ENCODE measurements at places on chromosomes 2 and 18.

DNA sequence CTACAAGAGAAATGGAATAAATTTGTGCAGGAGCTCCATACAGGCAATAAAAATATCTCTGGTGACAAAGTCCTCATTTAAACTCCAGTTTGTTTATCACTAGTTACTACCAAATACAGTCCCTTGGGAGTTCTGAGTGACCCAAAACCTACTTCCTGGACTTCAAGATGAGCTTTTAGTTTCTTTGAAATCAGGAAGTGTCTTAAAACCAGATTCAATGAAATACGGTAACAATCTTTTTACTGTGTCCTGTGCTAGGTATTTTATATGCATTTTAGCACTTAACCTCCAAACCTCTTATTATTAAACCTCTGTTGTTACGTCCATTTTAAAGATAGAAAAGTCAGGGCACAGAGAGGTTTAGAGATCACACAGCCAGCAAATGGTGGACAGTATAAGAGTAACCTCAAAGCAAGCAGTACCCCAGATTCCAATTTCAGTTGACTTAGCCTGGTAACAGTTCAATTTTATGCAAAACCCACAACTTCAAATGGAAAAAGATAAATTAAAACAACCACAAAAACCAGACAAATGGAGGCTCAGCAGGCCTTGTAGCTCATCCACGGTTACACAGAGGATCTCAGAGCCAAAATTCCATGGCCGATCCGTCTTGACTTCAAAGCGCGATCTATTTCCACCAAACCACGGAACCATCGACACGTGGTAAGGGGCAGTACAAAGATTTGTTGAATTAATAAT is 1.3 kb upstream of the KCMF1 start:
- DNase-seq: no peak

DNA sequence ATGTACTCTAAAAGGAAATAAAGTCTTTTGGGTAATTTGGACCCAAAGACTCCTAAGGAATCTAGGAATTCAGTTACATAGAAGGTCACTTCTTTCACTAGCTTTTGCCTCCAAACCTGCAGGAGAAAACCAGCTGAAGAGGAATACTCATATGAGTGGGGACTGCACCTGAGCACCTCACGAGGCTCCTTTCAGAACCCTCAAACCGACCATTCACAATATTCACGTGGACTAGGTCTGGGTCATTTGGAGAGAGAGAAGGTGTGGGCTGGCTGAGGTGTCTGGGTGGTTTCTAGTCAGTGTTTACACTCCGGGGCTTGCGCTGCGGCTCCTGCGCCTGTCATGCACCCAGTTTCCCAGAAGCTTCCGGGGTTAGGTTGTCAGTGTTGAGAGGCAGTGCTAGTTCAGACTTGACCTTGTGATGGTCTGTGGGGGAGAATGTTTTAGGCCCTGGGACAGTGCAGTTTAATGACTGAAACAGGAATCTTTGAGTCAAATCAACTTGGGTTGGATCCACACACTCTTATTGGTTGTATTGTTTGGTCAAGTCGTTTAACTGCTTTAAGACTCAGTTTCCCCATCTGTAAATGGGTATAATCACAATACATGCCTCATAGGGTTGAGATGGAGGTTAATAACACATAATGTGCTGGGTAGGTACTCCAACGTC is 78.4 kb downstream of the LIMS1 start:
- DNase-seq: peak; percentile 62

DNA sequence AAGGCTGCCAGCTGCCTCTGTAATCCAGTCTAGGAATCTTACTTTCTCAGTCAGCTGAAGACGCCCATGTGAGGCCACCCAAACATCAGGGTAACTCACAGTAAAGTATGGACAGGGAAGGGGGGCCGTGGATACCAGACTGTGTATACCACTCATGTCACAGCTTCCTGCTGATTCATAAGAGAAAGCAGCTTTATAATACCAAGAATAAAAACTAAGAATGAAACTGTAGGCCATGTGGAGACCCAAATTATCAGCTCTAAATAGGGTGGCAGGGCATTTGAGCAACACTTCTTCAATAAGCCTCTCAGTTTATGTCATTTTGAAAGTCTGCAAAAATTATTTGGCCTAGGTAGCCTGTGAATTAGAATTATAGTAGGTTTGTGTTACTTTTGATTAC is 115.0 kb upstream of the CDCA7 start:
- peak; percentile 4 for DNase-seq

DNA sequence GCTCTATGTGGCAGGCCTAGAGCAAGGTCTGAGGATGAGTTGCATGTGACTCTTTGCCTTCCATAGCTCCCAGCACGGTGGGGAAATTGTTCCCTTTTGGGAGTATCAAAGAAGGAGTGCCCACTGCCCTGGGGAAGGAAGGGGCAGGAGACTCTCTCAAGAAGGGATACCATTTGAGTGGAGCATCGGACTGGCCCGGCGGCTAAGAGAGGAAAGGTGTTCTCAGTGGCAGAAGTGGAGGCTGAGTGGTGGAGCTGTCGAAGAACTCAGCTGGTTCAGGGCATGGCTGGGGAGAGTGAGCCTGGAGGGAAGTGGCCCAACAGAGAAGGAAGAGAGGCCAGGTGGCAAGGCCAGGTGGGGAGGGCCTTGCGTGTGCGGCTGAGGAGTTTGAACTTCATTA is 235.2 kb downstream of the DYSF start:
- DNase-seq: no peak

DNA sequence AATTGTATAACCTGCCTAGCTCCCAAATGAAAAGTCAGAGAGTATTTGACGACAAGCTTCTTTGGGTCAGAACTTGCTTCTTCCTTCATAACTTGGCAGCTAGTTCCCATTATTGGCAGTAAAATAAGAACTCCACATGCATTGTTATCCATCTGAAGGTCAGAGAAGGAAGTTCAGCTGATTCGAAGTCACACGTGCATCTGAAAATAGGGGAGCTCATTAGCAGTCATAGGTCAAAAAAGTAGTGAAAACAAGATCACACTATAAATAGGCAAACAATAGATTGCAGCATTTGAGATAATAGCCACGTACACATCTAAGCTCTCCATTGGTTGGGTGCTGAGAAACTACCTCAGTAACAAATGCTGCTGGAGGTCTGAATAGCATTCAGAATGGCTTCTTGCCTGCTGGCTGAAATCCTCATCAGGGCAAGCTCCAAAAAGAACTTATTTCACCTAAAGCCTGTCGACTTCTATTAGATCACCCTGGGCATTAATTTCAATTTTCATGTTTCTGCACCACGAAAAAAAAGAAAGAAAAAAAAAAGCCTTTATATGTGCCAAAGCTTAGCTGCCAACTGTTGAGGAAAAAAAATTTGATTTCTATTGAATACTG is 1492.9 kb upstream of the CELF4 start:
- DNase-seq: no peak

GRCh38 chr18:13163167-13163927 is 55.2 kb upstream of the LDLRAD4 start:
- DNase-seq: no peak

GRCh38 chr18:23612434-23613090 is 26.3 kb upstream of the NPC1 start:
- DNase-seq: no peak

DNA sequence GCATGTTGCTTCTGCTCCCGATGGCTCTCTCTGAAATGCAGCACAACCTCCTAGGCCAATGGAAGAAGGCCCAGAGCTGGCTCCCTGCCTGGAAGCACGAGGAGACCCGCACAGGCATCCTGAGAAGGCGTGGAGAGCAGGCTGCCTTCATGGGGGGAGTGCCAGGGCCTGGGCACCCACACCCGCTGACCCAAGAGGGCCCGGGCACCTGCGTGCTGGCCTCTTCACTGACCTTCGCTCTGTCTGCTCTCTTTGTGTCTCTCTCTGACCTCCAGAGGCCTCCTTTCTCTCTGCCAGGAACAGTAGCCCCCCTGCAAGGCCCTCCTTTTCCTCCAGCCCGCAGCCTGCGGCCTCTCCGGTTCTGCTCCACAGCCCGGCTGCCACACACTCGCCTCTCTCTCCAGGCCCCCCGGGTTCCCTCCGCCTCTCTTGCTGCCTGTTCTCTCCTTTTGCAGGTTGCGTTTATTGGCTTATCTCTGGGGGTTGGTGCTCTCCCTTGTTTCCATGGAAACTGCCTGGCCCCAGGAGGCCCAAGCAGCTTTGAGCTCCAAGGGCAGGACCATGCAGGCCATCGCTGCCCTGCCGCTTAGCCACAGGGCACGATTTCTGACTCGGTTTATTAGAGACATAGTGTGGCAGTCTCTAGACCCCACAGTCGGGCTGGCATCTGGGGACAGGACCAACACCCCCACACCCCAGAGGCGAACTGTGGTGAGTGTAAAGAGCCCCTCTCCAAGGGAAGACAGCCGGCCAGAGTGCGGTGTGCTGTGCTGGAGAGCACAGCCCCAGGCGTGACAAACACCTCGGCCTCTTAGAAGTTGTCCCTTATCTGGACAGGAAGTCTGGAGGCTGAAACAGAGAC is 1.7 kb downstream of the MZT2B start:
- DNase-seq: no peak

- DNase-seq: no peak
Observed at GRCh38 chr2:8115966-8116365, 565.9 kb upstream of the ID2 start.

DNA sequence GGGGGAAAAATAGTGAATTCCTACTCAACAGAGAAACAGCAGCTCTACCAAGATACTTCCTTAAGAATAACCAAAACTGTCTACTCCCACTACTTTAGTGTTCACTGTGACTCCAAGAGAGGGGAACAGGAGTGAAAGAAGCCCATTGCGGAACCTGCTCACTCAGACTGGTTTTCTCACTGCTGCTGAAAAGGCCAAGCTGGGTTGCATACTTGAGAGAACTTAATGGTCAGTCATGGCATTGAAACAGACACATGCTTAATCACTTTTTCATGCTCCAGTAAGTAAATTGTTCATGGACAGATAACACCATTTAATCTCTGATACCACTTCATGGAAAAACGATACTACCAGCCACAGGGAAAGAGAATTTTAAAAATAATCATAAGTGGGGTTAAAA is 35.7 kb upstream of the SLC8A1 start:
- DNase-seq: no peak

DNA sequence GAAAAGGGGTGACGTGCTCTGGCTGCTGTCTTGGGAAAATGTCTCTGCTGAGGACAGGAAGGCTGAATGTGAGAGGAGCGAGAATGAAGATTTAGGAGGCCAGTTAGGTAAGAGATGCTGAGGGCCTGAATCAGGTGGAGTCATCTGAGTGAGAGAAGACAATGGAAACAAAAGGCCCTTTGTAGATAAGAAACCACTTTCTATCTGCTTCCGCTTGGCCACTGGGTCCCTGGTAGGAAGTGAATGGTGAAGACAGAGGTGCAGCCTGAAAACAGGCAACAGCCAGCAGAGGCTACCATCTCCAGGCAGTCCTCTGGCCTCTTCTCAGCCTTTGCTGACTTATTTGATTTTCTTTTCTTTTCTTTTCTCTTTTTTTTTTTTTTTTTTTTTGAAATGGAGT is 374.0 kb upstream of the SLC14A2 start:
- DNase-seq: no peak

DNA sequence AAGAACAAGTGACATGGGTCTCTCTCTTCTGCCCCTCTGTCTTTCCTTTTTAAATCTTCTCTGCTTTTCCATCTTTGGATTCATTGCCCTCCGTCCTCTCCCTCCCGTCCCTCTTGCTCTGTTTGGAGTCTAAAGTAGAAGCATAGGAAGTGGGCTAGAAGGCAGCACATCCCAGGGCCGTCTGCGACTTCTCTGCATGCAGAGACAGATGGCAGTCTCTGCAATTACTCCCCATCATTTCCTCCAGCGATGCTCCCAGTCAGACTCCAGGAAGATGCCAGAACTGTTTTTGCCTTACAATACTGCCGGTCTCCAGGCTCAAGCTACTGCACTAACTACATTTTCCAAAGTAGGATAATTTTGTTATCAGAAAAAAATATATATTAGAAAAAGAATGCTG is 35.2 kb upstream of the LPIN2 start:
- no peak for DNase-seq

- no peak for DNase-seq
Observed at GRCh38 chr2:27336173-27336572, 13.3 kb upstream of the MPV17 start.

DNA sequence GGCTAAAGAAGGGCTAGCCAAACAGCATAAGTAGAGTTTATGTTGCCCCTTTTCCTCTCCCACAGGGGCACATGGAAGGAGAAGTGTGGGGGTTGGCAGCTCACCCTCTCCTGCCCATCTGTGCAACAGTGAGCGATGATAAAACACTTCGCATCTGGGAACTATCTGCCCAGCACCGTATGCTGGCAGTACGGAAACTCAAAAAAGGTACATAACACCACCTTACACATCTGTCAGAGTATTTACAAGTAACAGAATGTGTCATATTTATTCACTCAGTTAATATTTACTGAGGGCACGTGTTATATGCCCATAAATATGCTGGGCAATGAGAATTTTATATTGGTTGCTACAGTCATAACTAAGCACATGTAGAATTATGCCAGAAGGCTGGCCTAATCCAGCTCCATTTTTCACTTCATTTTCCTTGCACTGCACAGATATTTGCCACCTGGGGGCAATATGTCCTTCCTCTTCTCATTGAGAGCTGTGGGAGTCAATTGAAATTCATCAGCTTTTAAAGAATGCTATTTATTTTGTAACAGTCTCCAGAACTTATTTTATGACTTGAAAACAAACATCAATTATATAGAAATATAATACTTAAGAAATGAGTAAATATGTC is 150.6 kb downstream of the RTN4 start:
- DNase-seq: no peak

DNA sequence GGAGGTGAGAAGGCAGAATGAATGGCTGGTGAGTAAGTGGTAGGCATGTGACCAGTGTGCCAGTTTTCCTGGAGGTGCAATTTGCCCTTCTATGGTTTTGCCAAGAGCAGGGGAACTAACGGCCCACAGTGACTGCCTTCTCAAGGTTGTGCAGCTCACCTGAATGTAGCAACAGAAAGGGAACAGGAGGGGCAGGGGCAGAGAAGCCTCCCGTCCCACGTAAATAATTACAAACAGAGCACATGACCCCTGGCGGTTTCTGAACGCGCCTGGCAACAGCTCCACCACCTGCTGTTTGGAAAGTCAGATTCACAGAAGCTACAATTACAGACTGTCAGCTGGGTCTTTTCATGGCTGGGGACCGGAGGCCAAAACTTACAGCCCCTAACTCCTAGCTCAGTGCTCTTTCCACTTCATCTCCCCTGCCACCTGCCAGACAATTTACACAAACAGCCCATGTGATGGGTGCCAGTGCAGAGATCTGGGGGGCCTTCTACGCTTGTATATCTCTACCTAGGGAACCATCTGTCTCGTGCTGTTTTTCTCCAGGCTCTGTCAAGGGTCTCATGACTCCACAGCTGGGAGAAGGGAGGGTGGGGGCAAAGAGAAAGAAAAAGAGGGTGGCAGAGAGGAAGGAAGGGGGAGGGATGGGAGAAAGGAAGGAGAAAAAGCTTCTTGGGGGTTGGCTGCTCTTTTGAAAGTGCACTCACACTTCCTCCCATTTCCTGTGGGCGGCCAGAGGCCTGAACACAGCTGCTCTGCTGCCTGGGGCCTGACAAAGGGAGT is 69.6 kb downstream of the POLR1A start:
- DNase-seq: peak; percentile 57

GRCh38 chr2:203819434-203820133 is 48.0 kb upstream of the CTLA4 start:
- DNase-seq: no peak

- DNase-seq: no peak
Observed at GRCh38 chr2:45496869-45497268, 114.2 kb downstream of the SRBD1 start.

Measured in stimulated activated CD4-positive, alpha-beta T cell treated with anti-CD3 and anti-CD28 coated beads, TNF-alpha, amount 100 ng/mL, for 24 hours (primary cell).